ENCODE measurements at places on chromosomes 2 and 18.

DNA sequence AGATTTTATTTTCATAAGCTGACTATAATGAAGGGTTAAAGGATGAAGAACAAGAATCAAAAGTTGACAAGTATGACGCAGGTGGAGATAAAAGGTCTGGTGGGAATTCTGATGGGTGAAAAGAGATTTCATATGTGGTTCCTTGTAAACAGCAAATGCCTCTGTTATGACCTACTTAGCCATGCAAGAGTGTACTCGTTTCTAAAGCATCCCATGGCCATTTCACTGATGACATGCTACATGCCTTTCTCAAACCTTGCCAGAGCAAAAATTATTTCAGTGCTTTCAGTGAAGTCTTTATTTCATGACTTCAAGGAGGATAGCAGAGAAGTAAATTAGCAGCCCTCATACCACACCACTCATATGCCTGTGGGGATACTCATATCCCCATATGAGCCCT lies 71.7 kb downstream of the FEZ2 start:
- DNase-seq, result no peak

DNA sequence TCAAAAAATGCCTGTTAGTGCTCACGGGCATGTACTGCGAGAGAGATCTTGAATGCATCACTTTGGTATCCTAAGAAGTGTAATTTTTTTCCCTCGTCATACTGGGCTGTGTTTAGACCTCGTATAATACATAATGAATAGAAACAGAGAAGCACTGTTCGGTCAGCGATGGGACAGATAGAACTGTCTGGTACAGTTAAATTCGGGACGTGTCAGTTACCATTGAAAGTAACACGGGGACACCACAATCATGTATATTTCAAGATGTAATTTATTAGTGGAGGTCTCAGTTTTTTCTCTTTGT lies 1.8 kb downstream of the PKP4 start:
- DNase-seq, result no peak

DNA sequence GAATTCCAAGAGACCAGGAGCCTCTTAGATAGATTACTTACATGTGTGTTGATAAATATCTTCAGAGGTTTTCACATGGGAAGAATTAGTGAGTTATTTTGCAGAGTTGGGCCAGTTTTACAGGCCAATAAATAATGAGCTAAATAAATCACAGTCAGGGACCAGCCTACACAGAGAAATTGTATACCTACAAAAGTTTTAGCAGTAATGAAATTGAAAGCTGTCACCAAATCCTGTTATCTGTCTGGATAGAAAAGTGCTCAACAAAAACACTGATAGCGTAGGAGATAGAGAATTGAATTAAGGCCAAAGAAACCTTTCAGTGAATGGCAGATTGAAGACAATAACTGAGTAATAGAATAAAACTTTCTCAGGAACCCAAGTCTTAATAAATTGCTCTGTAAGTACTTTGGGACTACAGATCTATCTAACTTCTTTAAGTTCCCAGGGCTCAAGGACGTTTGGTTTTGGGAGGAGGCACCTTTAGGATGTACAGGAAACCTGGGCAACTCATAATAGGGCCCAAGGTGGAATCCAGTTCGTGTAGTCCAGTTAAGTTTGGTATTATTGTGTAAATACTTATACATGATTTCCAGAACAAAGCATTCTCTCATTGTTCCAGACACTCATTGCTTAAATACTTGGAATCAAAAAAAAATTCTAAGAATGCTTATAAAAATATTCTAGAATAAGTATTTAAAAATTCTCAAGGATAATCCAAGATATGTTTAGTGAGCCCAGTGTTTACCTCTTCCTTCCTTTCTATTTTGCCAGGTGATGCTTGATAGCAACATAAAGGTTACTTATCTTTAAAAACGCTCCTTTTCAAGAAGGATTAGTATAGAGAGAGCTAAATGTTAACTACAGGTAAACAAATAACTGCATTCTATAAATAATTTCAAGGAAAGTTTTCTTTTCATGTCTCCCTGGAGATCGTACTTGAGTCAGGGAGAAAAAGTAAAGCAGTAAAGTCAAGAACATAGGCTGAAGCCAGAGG lies 134.5 kb downstream of the NCKAP5 start:
- no peak for DNase-seq

GRCh38 chr2:141137122-141137693 lies 993.6 kb downstream of the LRP1B start:
- no peak for DNase-seq

- DNase-seq, result no peak
These were observed 2.0 kb upstream of the GAL3ST2 start for GRCh38 chr2:241774419-241775222.

- DNase-seq, result no peak
These were observed 62.1 kb downstream of the CTAGE1 start for GRCh38 chr18:22355598-22355997.

GRCh38 chr2:236507393-236508085 lies 62.1 kb upstream of the ACKR3 start:
- DNase-seq, result no peak

GRCh38 chr2:217797661-217798069 lies 205.1 kb downstream of the TNS1 start:
- peak; percentile 8 for DNase-seq

GRCh38 chr2:239256350-239256743 lies 144.5 kb downstream of the HDAC4 start:
- no peak for DNase-seq
